ENCODE measurements at places on chromosomes 6 and 20.
A peak's percentile ranks its signal among the peaks of the same experiment; 100 is the strongest.

- no peak for DNase-seq
These were observed 7.8 kb upstream of the PACSIN1 start for GRCh38 chr6:34457742-34458735.

GRCh38 chr20:58458342-58459057 lies 56.7 kb downstream of the APCDD1L start:
- DNase-seq: no peak

DNA sequence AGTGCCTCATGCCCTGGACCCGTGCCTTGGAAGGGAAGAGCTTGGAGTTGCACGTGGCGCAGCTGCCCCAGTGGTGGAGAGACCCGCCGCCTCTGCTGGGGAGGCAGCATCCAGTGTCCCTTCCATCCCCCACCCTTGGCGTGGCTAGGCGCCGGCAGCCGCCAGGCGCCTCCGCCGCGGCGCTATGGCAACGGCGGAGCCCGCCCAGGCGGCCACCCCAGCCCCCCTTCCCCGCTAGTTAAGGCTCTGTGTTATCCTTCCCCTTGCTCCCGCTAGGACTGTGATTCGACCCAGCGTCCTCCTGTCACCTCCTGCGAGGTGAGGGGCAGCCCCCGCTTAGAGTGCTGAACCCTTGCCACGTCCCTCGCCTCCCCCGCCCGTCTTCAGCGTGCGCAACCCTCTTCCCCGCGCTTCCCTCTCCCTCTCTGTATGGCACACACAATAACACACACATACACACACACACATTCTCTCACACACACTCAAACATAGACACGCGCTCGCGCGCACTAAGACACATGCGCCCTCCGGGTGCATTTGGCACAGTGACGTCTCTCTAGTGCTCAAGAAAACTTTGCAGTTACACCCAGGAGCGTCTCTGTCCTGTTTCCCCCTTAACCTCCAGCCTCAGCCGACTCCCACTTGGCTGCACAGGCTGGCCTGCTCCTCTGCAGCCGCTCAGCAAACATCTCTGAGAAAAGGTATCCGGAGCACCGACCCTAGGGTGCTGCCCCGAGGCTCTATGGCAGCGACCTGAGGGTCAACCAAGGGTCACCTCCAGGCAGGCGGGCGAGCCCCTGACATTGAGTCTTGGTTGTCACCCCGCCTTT lies 8.5 kb downstream of the GRIK2 start:
- no peak for DNase-seq

DNA sequence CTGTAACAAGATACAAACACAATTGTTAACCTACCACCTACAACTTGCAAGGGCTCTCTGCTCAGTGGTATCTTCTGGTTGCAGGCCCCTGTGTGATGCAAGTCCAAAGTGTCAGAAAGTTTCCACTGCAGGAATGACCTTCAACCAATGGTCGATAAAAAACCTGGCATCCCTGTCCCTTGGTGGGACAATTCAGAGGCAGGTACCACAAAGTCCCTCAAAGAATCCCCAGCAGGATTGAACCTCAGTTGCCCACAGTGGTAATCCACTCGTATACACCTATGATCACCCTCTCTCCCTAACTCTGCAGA lies 15.9 kb downstream of the GLO1 start:
- DNase-seq: no peak

- no peak for DNase-seq
These were observed 111.1 kb downstream of the PDSS2 start for GRCh38 chr6:107348224-107348623.

- peak; percentile 11 for DNase-seq
These were observed 47.1 kb upstream of the ENTPD6 start for GRCh38 chr20:25148181-25148981.

GRCh38 chr20:52172392-52173047 lies 19.1 kb downstream of the ZFP64 start:
- DNase-seq: no peak

DNA sequence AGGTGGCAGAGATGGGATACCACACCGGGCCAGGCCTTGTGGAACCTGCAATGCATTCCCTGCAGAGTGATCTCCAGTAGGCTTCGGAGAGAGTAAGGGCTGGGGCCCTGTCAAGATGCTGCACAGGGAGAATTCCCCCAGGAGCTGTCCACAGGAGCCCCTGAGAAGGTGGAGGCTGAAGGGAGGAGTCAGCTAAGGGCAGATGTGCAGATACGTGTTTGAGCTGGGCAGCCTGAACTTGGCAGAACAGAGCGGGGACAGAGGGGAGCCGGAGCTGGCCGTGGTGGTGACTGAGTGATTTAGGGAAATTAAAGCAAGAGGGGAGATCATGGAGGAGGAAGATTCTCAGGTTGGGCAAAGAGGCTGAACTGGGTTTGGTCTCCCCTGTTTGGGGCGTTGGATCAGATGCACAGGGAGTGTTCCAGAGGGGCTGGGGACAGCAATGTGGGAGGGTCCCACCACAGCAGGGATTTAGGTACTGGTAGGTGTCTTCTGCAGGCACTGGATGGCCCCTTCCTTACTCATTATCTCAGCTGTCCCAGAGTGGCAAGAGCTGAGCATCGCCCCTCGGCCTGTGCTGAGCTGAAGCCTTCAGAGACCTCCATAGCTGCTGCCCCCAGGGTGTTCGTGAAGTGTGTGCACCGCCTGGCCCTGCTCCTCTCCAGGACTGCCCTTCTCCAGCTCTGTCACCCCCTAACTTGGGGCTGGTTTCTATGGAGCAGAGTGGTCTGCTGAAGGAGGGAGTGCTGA lies 3.8 kb upstream of the NCR2 start:
- no peak for DNase-seq

- no peak for DNase-seq
These were observed 160.5 kb upstream of the LAMP5 start for GRCh38 chr20:9353916-9354276.

DNA sequence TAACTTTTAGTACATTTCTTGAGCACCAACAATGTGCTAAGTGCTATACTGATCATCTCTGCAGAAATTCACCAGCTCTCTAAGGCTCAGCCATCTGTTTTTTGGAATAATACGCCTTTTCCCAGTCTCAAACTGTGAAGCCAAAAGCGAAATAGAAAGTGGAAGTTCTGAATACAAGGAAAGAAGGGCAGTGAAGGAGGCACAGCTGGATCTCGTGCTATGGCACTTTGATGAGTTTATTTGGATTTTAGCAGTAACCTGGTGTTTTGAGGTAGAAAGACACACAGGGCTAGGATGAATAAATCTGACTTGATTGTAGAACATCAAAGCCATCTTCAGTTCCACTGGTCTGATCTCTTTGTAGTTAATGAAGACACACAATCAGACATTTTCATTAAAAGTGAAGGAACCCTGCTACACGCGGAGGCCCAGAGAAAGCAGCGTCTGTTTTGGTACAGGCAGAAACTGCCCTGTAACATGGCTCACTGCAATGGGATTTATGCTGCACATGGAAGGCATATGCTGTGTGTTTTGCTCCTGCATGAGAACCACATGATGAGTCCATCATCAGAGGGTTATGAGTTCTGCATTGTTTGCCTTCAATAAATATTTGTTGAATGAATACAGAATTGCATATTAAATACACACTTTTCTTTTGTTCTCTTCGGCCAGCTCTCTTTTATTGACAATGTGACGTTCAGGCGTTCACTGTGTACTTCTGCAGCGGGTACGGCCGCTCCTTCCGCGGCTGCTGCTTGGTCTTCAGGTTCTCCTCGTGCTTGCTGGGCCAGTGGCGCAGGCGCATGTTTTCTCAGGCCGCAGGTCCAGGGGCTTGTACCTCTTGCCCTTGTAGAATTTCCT lies 100.9 kb downstream of the PREP start:
- no peak for DNase-seq

- no peak for DNase-seq
These were observed 16.8 kb upstream of the CHRNA4 start for GRCh38 chr20:63377951-63378381.

DNA sequence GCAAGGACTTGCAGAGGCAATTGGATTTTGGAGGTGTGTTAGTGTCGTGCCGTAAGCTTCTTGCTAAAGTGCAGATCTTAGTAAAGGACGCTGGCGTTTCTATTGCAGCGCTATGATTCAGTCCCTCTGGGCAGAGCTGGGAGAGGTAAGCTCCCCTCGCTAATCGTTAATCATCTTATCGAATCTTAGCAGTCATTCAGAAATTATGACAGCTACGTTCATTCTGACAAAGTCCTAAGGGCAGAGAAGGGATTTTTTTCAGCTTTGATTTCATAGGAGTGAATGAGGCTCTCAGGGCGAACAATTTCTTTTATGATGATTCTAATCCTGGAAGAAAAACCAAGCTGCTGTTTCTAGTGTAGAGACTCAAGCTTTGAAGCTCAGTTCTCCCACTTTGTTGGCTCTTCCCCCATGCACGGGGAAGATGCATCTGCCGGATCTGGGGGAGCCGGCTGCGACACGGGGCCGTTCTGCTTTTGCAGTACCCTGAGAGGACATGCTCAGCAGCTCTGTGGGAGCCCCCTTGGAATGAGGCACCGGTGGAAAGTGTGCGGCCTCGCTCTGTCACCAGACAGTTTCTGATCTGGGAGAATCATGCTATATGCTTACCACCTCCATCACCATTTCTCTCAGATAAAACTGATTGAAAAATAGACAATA lies 79.1 kb upstream of the SLC22A23 start:
- no peak for DNase-seq

GRCh38 chr6:44972709-44973108 lies 355.4 kb upstream of the RUNX2 start:
- no peak for DNase-seq

DNA sequence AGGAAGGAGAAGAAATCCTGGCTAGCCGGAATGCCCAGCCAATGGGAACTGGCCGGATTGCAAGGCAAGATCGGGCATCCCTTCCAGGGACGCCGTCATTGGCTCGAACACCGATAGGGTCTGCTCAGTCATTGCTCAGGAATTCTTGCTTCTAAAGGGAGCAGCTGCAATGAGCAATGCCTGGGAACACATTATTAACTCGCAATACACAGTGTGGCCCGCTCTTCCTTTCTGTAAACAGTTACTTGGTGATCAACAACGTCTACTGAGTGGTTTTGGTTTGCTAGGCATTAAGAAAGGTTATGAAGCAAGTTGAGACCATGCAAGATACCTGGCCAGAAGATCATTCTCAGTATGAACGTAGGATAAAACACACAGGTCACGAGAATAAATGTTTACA lies 165.4 kb upstream of the CITED2 start:
- DNase-seq: no peak
